ENCODE measurements at places on chromosomes 5 and 9.
A peak's percentile ranks its signal among the peaks of the same experiment; 100 is the strongest.

GRCh38 chr5:43852279-43852678 lies 249.3 kb downstream of the NNT start:
- DNase-seq: no peak

DNA sequence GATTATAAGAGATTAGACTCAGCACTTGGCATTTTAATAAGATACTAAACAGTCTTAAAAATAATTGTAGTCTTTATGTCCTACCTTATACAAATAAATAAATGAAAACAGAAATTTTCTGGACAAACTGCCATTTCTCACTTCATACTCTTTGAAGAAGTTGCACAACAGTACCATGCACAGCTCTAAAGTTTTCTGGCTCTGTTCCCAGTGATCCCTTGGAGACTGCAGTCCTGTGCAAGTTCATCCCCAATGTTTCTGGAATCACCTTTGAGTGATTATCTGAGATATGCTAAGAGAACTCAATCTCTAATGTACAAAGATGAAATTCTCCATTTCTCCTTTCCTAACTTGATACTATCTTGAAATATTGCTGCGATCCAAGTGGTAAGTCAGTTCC lies 330.4 kb upstream of the EDIL3 start:
- no peak for DNase-seq

DNA sequence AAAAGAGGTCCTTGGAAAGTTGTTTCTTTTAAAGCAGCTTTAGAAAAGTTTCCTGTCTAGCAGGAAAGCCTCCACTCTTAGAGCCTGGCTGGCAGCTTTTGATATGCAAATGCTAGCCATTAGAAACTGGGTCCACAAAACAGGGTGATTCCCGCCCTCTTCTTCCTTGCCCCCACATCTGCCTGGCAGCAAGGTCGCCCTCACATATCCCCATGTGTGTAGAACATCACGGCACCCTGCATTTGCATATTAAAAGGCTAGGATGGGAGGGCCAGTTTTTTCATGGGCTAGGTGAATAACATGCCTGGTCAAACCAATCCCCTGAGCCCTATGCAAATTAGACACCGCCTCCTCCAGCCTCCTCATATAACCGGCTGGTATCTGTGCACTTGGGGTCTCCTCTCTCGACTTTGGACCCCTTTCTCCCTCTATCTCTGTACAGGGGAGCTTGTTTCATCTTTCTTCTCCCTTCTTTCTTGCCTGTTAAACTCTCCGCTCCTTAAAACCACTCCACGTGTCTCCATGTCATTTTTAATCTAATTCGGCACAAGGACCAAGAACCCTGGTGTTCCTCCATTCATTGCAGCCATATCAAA lies 426.8 kb upstream of the CTNND2 start:
- DNase-seq: no peak

DNA sequence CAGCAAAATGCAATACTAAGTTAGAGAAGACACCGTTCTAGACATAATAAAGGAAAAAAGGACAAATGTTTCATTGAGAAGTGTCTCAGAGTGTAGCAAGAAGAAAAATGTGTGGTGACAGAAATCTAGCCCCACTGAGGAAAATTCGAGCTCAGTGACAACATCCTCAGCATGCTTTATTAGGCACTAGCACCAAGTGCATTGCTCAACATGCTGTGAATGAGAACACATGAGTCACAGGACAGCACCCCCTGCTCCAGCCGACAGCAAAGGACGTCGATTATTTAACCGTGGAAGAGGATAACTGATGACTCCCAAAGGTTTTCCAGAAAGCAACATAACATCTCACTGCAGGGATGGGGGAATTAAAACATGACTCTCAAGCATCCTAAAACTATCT lies 182.7 kb downstream of the GNAQ start:
- no peak for DNase-seq

GRCh38 chr9:131530546-131530919 lies 530 bp downstream of the UCK1 start:
- no peak for DNase-seq

DNA sequence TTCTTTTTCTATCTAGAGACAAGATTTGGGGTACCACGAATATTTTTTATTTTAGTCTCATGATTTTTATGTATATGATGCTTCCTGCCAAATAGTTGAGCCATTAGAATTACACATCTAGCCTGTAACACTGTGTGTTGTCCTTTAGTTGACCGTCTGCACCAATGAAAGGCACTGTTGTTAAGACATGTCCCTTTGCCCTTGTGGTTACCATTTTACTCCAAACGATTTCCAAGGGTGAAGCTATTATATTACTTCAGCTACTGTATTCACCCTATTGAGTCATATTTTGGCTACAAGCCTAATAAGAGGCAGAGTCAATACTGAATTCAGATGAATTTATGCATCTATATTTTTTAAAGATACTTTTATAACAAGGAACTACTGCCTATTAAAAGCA lies 207.6 kb downstream of the CETN3 start:
- no peak for DNase-seq

GRCh38 chr9:20364959-20365358 lies 257.3 kb downstream of the MLLT3 start:
- DNase-seq: no peak

DNA sequence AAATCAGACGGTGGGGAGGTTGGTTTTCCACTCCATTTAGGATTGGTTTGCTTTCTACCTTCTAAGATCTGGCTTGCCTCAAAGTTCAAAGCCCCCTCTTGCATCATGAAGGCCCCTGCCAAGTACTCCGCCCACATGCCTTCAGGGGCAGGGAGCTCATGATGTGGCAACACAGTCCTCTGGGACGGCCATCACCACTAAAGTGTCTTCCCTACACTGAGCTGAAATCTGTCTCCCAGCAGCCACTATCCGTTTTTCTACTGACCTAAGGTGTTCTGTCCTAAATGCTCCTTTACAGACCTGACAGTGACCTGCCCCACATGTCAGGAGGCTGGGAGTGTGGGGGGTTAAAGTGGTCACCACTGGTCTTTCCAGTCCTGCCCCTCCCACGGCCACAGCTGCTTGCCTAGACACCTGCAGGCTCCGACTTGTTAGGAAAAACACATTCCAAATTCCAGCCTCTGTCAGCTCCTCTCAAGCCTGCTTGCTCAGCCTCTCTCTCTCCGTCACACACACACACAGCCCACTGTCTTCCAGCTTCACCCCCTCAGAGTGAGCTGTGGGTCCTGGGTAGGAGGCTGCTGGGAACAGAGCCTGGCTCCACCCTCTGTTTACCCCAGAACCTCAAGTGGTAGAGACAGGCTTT lies 44.9 kb downstream of the SHB start:
- DNase-seq: peak; percentile 58

DNA sequence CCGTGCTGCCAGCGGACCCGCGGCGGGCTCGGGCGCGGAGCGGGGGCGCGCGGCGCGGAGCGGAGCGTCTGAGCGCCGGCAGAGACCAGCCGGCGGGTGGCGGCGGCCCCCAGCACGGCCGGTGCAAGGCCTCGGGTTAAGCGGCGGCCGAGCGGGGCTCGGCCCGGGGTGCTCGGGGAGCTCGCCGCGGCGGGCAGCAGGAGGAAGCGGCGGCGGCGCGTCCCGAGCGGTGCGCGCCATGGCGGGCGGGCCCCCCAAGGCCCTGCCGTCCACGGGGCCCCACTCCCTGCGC lies 150 bp downstream of the SNX30 start:
- DNase-seq: no peak

GRCh38 chr5:7756453-7756852 lies 94.5 kb downstream of the CFAP90 start:
- DNase-seq: no peak

DNA sequence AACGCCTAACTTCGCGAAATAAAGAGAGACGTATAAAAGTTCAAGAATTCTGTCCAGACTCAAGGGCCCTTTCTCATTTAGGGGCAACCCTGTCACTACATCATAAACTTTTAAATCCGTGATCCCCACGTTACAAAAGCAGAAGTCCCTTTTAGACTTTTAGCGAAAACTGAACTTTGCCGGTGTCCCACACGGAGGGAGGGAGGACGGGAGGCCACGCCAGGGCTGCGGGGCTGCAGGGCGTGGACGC lies 515 bp upstream of the F2R start:
- no peak for DNase-seq

- no peak for DNase-seq
Observed at GRCh38 chr9:102497709-102498108, 497.4 kb upstream of the CYLC2 start.

- DNase-seq: no peak
Observed at GRCh38 chr9:77038281-77039036, 19.0 kb downstream of the FOXB2 start.

DNA sequence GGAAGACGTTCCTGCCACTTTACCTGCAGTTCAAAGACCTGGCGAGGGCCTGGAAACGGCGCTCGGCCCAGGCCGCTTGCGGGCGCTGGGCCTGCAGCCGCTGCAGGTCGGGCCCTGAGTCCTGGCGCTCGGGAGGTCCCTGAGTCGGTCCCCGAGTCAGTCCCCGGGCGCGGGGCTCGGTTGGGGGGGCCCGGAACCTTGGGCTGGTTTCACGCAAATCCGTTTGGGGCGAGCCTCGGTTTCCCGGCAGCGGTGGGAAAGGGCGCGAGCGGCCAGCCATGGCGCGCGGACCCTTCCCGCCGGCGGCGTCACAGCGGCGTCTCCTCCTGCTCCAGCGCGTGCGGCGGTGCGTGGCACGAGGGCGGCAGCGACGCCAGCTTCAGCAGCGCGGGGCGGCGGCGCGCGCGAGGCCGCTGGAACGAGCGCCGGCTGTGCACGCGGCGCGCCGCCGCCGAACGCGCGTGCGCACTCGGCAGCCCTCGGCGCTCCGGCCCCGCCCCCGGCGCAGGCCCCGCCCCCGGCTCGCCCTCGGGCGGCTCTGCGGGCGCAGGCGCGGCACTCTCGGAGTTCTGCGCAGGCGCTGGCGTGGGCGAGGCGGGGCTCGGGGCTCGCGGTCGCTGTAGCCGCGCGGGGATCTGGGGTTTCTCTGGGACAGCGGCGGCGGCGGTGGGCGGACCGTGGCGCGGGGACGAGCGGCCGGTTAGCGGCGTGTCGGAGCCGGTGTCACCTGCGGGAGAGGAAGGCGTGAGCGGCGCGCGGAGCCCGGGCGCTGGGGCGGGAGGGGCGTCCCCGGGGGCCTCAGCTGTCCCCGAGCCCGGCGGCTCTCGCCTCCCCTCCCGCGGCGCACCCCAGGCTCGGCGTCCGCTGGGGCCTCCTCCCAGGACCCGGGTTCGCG lies 29.9 kb downstream of the EXOC3 start:
- DNase-seq: peak; percentile 88

- DNase-seq: no peak
Observed at GRCh38 chr9:91147079-91147708, 214.5 kb downstream of the AUH start.

DNA sequence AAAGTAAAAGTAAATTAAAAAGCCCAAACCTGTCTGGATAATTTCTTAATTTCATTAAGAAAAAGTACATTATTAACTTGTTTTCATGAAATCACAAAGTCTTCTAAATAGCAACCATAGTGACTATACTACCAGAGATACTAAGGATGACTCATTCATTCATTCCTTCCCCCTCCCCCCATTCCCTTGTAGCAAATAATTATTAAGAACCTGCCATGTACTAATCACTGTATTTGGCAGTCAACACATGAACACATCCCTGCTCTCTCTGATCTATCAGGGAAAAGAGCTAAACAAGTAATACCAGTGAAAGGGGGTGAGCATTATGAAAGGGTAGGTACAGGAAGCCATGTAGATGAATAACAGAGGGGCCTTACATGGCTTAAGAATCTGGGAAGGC lies 203.9 kb downstream of the CWC27 start:
- no peak for DNase-seq

DNA sequence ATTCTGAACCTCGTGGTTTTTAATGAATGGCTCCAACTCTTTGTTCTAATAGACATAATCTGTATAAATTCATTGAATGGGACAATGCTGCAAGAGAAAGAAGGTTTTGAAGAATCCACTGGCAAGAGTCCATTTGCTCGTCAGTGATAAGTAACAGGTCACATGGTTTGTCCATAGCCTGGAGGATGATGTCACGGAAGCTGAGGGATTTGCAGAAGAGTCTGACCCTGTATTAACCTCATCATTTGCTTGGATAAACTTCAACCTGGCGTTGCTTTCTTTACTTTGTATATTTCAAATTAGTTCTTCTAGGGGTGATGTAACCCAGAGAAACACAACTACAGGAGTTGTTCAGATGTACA lies 197.4 kb downstream of the GAS1 start:
- no peak for DNase-seq

GRCh38 chr9:99134893-99135341 lies 30.0 kb downstream of the TGFBR1 start:
- no peak for DNase-seq

DNA sequence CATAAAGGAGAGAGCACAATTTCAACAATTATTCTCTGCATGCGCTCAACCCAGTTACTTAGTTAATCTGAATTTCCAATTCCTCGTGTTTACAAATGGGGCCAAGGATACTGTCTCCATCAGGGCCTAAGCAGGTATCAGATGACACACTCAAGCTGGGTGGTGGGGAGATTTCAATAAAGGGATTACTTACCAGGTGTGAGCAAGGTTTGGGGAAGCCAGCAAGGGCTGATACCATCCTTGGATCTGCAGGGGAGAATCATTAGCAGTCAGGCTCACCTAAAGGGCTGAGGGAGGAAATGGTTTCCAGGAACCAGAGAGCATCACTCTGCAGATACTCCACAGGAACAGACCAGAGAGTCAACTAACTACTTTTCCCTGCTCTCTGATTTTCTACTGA lies 487.1 kb downstream of the NTRK2 start:
- DNase-seq: no peak

DNA sequence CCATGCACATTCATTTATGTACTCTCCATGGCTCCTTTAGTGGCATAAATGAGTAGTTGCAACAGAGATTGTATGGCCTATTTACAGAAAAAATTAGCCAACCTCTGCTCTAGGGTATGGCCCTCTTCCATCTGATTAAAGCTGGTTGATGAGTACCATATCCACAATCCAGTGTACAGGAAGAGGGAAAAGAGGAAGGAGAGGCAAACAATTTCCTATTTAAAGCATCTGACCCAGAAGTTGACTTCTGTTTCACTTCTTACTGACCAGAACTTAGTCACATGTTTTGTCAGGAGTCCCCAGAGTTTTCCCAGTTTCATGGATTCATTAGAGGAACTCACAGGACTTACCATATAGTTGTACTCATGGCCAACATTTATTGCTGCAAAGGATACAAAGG lies 68.6 kb upstream of the STARD4 start:
- DNase-seq: no peak

DNA sequence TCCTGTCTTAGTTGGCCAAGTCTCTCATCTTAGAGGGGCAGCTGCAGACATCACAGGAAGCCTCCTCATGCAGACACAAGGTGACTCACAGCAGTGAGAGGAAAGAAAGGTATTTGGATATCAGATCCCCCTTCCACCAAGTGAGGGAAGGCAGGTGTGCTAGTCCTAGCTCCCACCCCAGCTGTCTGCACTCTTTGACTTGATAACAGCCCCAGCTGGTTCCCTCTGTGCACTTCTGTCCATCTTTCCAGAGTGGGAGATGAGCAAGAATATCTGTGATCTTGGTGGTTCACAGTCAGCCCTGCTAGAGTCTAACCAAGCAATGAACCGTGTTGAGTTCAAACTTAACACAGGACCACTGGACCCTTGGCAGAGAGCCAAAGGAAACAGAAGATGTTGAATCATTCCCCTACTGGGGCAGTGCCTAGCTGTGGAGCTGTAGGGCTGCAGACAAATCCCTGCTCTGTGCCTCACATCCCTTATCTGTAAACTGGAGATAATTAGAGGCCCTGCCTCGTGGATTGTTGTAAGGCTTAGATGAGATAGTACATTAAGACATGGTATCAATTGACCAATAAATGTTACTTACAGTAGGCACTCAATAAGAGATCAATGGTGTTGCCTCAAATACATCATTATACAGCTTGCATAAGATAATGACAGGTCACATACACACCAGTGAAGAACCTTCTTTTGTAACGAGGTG lies 39.1 kb downstream of the SH3RF2 start:
- no peak for DNase-seq
